ENCODE measurements at places on chromosomes 3 and 15.
A peak's percentile ranks its signal among the peaks of the same experiment; 100 is the strongest.

DNA sequence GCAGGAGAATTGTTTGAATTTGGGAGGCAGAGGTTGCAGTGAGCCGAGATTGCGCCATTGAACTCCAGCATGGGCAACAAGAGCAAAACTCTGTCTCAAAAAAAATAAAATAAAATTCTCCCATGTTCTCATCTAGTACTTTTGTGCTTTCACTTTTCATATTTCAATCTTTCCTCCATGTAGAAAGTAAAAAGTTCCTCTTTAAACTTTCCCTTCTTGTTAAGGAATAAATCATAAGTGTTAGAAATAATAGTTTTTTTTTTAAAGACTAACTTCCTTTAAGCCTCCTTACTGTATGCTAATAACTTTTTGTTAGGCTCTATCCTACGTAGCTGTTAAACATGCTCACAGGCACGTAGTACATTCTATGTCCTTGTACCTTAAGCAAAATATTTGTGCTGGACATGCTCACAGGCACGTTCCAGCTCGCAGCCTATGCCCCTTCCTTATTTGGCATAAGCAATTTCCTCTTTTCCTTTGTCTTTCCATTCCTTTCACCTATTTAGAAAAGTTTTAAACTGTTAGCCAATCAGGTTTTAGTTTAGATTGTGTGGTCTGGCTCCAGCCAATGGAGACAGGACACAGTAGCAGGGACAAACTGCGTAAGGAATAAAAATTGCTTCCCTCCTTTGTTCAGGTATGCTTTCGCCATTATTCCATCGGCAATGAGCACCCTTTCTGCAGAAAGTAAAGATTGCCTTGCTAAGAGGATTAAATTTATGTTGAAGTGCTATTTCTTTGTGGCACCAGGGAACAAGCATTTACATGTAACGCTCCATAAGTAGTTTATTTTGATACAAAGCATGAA is 38.9 kb upstream of the PIK3CB start:
- DNase-seq: no peak

GRCh38 chr3:150146991-150147761 is 176.5 kb upstream of the PFN2 start:
- peak; percentile 23 for DNase-seq

- peak; percentile 86 for DNase-seq
These were observed 241.7 kb upstream of the ICE2 start for GRCh38 chr15:60720493-60721256.

DNA sequence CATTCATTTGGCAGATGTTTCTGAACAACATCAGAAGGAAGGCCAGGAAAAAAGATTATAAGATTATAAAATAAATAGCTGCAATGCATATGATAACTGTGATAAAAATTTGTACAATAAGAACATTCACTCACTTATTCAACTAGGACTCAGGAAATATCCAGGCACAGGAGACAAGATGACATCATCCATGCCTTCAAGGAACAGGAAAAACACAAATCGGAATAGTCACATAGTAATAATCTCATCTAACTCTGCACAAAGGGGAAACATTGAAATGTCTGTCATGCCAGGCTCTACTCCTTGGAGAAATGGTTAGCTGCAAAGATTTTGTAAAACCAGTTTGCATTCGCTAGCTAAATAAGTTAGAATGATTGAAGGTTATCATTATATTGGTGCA is 233.5 kb upstream of the AGTR1 start:
- no peak for DNase-seq

DNA sequence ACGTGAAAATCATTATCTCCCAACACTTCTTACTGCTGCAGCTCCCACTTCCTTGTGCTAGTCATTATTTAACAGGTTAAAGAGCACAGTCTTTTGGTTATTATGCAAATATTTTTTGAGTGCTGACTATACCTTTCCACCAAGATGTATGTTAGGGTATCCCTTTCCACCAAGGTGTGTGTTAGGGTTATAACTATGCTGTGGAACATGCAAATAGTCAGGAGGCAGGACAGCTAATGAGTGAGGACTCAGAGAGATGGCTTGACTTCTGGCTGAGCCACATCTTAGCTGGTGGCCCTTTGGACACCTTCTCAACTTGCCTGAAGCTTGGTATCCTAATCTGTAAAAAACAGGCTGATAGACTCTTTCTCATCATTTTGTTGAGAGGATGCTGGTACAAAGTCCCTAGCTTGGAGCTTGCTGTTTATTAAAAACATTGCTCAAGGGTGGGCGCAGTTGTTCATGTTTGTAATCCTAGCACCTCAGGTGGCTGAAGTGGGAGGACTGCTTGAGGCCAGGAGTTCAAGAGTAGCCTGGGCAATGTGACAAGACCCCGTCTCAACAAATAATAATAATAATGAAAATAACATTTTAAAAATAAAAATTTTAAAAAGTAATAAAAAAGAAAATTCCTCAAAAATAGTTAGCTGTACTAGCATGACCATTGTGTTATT is 160.5 kb upstream of the ADAMTS9 start:
- no peak for DNase-seq

GRCh38 chr3:41881233-41881821 is 80.6 kb downstream of the ULK4 start:
- DNase-seq: peak; percentile 40

GRCh38 chr3:99659032-99659431 is 20.6 kb downstream of the COL8A1 start:
- DNase-seq: no peak

Measured in activated CD4-positive, alpha-beta T cell treated with anti-CD3 and anti-CD28 coated beads, Interleukin-2, Interleukin-4, amounts not matched to agents 100 ng/mL and 50 ng/mL, durations not matched to agents 16 hours and 8 hours (primary cell).